Activated gamma-delta T cell treated with Interleukin-2 at 50 U/mL for 16 hours (primary cell): ENCODE measurements at places on chromosomes 13 and 19.

GRCh38 chr19:46056536-46056935 lies 15.7 kb upstream of the IGFL4 start:
- DNase-seq: no peak

GRCh38 chr19:2703691-2704216 lies 1.3 kb upstream of the GNG7 start:
- no peak for DNase-seq

DNA sequence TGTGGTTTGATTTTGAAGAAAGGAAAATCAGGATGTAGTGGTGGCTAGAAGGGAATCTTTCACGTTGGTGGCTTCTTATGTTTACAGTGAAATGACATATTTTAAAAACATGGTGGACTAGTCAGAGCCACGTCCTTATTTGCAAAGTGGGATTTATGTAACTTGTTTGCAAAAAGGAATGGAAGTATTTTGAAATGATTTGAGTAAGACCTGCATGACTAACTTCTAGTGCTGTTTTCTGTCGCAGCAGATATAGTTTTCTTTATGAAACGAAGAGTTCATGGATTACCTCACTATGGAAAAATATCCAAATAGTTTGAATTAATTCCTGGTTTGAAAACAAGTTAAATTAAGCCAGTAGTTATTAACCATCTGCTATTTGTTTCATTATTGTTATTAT lies 476.5 kb downstream of the MYO16 start:
- DNase-seq: no peak

- no peak for DNase-seq
These were observed 3.9 kb downstream of the PPP5C start for GRCh38 chr19:46350758-46351159.

DNA sequence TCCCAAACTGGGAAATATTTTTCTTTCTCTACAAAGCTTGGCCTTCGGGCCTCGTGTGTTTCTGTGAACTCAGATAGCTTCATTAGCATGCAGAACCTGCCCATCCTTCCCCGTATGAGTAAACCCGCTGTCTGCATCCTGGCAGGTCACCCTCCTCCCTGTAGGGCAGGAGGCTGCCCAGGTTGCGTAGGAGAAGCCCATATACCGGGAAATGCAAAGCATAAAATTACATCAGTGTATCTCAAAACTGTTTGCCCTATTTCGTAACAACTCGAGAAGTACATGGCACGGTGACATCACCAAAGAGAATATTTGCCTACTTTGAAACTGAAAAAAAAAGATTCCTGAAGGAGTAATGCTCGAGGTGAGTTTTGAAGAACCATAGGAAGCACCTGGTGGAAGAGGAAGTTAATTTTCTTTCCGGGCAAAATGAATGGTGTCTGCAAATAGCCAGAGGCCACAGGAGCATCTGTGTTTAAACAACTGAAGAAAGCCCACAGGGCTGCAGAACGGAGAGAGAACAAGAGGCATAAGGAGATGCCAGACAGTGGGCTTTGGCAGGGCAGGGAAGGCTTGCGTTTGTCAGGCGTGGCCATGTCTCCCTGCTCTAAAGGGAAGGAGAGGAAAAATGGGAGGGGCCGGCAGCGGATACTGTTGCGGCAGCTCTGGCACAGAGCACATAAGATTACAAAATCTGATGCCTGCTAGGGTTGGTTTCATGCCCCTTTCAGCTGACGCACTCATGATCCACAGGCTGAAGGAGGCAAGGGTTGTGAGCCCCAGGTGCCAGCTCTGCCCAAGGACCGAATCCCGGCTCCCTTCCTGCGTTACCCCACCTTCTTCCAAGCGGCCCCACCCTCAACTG lies 81.4 kb downstream of the IRS2 start:
- DNase-seq: no peak

DNA sequence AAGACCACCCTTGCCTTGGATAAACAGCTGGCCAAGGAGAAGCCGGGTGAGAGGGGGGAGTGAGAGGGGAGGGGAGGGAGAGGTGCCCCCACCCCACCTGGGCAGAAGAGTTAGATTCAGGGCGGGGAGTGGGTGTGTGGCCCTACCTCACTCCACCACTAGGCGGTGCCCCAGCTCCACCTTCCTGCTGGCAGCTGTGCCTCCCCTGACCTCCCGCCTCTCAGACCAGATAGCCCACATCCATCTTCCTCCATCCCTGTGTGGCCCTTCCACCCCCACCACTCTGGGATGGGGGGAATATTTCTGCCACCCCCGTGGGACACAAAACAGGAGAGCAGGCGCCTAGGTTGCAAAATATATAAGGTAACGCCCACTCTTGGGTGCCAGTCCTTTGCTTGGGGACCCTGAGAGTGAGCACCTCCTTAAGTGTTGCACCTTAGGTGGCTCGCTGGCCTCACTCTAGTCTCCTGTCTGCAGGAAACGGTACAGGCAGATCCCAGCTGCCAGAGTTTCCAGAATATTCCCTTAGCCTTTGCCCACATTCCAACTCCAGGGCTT lies 13.8 kb upstream of the EHD2 start:
- DNase-seq: peak; percentile 38

- peak; percentile 40 for DNase-seq
These were observed 1.1 kb downstream of the HSPB6 start for GRCh38 chr19:35755550-35756376.

- DNase-seq: peak; percentile 54
These were observed 23.7 kb upstream of the GPR18 start for GRCh38 chr13:99281811-99282263.

DNA sequence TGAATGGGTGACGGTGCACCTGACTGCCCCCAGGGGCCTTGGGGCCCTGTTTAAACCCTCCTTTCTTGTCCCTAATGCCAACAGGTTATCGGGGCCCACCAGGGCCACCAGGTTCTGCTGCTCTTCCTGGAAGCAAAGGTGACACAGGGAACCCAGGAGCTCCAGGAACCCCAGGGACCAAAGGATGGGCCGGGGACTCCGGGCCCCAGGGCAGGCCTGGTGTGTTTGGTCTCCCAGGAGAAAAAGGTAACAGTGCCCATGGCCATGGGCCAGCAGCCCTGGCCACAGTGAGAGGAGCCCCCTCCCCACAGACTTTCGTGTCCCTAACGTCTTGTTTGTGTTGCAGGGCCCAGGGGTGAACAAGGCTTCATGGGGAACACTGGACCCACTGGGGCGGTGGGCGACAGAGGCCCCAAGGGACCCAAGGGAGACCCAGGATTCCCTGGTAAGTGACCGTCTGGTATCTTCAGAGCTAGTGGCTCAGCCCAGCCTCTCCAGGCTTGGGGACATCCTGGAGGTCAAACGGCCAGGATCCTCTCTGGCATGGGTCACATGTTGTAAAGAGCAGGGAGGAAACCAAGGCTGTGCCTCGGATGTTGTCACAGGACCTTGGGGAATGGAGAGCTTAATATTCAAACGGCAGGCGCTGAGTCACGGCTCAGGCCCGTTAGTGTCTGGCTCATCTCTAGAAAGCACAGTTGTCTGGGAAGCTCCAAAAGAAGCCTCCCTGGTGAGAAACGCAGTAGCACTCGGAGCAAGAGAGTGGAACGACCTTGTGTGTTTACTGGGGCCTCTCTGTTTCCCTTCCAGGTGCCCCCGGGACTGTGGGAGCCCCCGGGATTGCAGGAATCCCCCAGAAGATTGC lies 58.3 kb downstream of the RAB20 start:
- no peak for DNase-seq

DNA sequence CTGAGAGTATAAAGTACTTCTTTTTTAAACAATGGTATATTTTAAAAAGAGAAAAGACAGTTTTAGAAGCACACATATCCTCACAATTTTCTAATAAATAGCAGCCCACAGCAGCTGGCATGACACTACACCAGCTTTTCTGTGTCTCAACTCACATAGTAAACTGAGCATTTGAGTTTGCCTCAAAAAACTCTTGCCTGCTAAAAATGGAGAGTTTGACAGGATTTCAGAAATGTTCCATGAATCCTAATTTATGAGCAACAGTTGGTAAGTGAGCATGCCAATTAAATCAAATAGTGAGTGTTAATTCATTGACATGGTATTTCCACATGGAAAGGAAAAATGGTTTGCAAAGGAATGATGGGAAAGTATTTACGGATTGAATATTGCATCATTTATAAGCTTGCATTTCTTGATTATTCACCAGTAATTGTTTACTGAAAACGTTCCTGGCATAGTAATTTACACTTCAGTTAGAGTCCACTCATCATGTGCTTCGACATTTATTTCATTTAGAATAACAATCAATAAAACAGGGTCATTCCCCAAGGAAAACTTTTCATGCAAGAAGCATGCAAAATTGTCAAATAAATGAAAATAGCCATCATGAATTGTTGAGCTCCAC lies 323.0 kb downstream of the EFNB2 start:
- DNase-seq: no peak

- no peak for DNase-seq
These were observed 6.0 kb downstream of the SYCE2 start for GRCh38 chr19:12913011-12913561.

DNA sequence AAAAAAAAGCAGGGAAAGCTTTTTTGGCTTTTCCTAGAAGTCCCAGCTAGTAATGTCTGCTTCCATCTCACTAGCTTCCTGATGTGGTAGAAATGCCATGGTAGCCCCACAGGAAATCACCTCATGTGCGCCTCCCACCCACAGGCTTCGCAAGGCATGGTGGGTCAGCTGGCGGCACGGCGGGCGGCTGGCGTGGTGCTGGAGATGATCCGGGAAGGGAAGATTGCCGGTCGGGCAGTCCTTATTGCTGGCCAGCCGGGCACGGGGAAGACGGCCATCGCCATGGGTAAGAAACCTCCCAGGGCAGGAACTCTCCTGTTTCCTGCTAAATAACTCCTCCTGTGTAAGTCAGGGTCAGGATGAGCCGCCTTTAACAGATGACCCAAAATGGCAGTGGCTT lies 10.4 kb downstream of the RUVBL2 start:
- no peak for DNase-seq

DNA sequence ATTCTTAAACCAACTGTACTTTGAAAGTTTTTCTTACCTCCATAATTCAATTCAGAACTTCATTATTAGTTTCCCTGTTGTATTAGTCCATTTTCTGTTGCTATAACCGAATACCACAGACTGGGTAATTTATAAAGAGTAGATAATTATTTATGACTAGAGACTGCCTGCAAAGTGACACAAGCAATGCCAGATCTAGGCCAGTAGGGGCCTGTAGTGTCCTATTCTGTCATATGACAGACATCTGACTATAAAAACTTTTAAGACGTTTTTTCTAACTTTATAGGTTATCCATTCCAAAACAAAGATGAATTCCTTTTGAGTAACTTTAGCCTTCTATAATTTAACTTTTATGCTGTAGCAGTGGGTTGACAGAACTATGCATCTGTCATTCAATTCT lies 2783.8 kb downstream of the PCDH9 start:
- DNase-seq: no peak

- no peak for DNase-seq
These were observed 516.6 kb downstream of the SLITRK1 start for GRCh38 chr13:83365723-83366122.

DNA sequence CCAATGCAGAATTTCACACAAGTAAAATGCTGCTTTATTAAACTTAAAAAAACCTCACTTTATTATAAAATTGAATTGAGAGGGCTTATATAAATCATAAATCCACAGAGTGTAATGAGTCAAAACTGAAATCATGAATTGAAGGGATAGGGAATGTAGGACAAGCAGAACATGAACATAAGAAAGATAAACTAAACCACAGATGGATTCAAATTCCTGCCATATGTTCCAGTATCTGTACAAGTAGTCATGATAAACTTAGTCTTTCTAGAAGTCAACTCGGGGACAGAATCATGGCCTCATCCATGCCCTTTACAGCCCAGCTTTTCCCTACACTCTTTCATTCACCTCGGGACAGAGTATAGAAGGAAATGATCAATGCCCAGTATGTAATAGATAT lies 16.6 kb downstream of the LMO7 start:
- no peak for DNase-seq

DNA sequence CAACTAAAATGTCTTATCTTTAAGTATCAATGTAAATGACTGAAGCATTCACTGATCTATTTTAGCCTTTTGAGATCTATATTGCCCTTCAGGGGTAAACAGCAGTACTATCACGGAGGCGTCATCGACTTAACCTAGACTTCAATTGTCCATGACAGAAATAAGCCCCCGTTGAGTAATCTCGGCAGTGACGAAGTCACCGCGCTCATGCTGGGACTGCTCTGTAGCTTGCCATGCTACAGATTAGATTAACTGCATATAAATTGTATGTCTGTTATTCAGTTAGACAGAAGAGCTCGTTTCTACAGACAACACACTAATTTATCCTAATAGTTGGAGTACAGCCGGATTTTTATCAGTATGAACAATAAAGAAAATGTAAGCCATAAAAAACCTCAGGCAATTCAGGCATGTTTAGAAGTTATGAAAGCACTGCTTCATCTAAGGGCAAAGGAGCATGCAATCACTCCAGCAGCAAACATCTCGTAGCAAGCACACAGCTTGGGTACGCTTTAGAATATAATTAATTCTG lies 56.6 kb downstream of the TUBGCP3 start:
- DNase-seq: no peak

- no peak for DNase-seq
These were observed 76.2 kb upstream of the ARHGEF7 start for GRCh38 chr13:111038887-111039286.

- no peak for DNase-seq
These were observed 318.3 kb downstream of the NDFIP2 start for GRCh38 chr13:79799059-79799867.

- DNase-seq: no peak
These were observed 324.4 kb downstream of the LMO7 start for GRCh38 chr13:75960538-75960994.

DNA sequence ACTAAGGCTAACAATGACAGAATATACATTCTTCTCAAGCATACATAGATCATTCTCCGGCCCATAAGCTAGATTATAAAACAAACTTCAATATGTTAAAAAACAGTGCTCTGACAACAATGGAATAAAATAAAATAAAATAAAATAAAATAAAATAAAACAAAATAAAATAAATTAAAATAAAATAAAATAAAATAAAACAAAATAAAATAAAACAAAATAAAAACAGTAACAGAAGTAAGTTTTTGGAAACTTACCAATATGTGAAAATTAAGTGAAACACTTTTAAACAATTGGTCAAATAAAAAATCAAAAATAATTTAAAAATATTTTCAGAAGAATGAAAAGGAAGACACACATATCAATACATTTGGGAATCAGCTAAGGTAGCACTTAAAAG lies 1785.8 kb upstream of the PCDH20 start:
- DNase-seq: no peak

- DNase-seq: no peak
These were observed 4.4 kb upstream of the STARD13 start for GRCh38 chr13:33289966-33290365.

- DNase-seq: no peak
These were observed 72.6 kb upstream of the SERTM1 start for GRCh38 chr13:36601186-36601585.

GRCh38 chr13:29801737-29802305 lies 48.6 kb downstream of the UBL3 start:
- no peak for DNase-seq

GRCh38 chr19:913080-913748 lies at the start of gene R3HDM4:
R3HDM4 (minus strand) TSS chr19:913219; CDS start chr19:913157, 62 bp downstream.
- DNase-seq: peak; percentile 81

GRCh38 chr19:38869836-38870607 lies 8.1 kb downstream of the RINL start:
- DNase-seq: peak; percentile 92
